HS-27A (cell line): ENCODE measurements at places on chromosomes 5 and 9.

GRCh38 chr9:134725605-134725940 is 84.0 kb downstream of the COL5A1 start:
- no peak for DNase-seq

GRCh38 chr5:40367255-40367654 is 312.5 kb upstream of the PTGER4 start:
- DNase-seq = no peak

- no peak for DNase-seq
Measured at GRCh38 chr5:28499766-28500290, 1461.4 kb upstream of the CDH9 start.

DNA sequence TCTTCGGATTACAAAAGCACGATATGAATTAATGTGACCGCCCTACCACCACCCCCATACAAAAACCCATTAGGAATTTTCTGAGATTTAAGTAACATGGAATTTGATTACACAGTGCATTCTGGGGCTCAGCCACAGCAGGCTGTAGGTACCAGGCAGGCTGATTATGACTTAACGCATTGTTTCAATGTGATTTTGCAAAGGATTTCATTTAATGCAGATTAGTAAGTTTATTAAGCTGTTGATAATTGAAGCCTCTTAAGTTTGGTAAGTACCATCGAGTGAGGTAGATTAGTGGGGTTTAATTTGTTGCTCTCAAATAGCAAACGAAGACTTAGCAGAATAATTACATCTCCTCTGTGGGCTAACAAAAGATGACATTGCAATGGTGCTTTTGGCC is 240.1 kb downstream of the TRPM3 start:
- DNase-seq = no peak

GRCh38 chr5:97085459-97086181 is 56.8 kb downstream of the LIX1 start:
- DNase-seq = no peak

DNA sequence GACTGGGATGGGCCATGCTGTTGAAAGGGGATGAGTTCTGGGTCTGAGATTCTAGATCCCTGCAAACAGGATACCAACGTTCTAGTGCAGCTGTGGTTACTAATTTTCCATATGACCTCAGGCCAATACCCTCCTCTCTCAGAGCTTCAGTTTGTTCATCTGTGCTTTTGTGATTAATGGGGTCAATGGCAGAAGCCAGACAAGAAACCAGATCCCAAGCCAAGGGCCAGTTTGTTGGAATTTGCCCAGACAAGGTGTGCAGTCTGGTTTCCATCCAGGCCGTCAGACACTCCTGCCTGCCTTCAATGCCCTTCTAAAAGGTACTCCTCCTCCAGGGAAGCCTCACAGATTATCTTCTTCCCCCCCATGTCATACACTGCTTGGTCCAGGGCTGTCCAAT is 11.4 kb downstream of the MYORG start:
- no peak for DNase-seq

- DNase-seq = no peak
Measured at GRCh38 chr5:120927950-120928530, 463.9 kb downstream of the PRR16 start.

DNA sequence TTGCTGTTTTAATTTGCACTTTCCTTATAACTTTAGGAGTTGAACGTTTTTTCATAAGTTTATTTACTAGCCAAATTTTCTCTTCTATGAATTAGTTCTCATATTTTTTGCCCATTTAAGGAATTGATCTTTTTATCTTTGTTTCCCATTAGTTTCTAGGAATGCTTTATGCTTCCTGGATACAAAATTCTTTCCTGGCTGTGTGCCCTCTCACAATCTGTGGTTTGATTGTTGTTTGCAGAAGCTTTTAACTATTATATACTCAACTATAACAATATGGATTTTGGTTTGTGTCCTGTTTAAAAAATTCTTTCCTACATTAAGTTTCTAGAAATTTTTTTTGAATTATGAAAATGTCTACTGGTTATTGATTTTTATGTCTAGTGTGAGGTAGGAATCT is 206.3 kb downstream of the CSNK1G3 start:
- DNase-seq = no peak

GRCh38 chr9:35229066-35229778 is 67.4 kb downstream of the UNC13B start:
- no peak for DNase-seq

GRCh38 chr5:107893642-107894041 is 222.9 kb upstream of the EFNA5 start:
- DNase-seq = no peak

- no peak for DNase-seq
Measured at GRCh38 chr5:128988476-128988875, 23.2 kb downstream of the SLC27A6 start.

- no peak for DNase-seq
Measured at GRCh38 chr5:32501071-32502002, 56.8 kb upstream of the ZFR start.

GRCh38 chr9:108345826-108346225 is 510.0 kb downstream of the ACTL7B start:
- DNase-seq = no peak

- DNase-seq = no peak
Measured at GRCh38 chr9:113199683-113200329, 21.3 kb downstream of the FKBP15 start.

GRCh38 chr5:8058616-8059190 is 189.8 kb downstream of the MTRR start:
- no peak for DNase-seq

DNA sequence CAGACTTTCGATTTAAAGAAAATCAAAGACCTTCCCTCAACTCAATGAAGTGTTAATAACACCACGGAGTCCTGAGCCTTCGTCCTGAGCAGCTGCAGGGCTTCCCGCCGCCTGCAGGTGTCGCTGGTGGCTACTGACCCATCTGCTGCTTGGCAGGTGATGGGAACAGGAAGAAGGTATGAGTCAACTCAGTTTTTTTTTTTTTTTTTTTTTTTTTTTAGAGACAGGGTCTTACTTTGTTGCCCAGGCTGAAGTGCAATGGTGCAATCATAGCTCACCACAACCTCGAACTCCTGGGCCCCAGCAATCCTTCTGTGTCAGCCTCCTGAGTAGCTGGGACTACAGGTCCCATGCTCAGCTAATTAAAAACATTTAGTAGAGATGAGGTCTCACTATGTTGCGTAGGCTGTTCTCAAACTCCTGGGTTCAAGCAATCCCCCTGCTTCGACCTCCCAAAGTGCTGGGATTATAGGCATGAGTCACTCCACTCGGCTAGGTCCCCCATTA is 185.7 kb upstream of the IL12B start:
- DNase-seq = no peak

GRCh38 chr5:142301540-142301939 is 23.3 kb downstream of the SPRY4 start:
- no peak for DNase-seq

DNA sequence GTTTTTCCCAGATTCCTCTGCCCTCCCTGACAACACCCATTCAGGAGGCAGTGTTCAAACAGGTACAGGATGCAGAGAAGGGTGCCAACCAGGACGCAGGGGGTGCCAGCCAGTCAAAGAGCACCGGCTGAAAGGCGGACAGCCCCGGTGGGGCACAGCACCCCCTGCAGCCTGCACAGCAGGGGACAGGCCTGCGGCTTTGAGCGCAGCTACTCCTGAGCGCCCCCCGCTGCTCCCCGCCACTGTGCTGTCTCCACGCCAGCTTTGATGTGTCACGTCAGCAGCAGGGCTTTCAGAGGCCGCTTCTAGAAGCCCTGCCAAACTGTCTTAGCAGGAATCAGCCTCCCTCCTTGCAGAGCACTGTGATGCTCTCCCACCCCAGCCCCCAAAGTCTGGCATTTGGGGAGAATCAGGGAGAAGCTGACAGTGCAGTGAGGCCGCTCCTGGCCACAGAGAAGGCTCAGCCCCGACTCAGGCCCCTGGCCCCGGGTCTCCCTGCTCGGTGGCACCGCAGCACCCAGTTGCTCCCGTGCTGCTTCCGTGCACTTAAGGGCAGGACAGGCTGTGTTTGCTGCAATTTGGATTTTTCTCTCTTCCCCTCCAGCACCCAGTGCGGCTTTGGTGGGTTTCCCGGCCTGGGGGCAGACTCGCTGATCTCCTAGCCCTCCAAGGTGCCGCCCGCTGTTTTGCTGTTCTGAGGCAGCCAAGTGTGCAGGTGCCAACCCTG is 20.3 kb downstream of the AK8 start:
- no peak for DNase-seq

- no peak for DNase-seq
Measured at GRCh38 chr5:138115254-138115653, 24.0 kb downstream of the NME5 start.

- DNase-seq = no peak
Measured at GRCh38 chr9:91847581-91848091, 102.4 kb downstream of the ROR2 start.

DNA sequence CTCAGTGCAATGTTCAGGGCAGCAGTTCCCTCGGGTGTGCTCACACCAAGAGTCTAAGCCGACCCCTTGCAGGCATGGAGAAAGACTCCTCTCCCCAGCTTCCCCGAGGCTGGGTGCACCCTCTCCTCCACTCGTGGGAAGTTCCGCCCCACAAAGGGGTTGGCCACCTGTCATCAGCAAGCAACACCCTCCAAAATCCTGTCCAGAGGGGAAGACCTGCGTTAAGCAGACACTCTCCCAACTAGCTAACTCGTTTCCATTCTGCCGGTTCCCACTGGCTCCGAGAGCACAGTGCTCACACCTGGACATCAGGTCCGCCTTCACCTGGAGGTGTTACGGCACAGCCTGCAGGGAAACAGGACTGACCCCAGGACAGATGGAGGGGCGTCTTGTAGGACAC is 117.9 kb upstream of the IRX4 start:
- DNase-seq = no peak

GRCh38 chr5:23721336-23721735 is 213.9 kb downstream of the PRDM9 start:
- no peak for DNase-seq

DNA sequence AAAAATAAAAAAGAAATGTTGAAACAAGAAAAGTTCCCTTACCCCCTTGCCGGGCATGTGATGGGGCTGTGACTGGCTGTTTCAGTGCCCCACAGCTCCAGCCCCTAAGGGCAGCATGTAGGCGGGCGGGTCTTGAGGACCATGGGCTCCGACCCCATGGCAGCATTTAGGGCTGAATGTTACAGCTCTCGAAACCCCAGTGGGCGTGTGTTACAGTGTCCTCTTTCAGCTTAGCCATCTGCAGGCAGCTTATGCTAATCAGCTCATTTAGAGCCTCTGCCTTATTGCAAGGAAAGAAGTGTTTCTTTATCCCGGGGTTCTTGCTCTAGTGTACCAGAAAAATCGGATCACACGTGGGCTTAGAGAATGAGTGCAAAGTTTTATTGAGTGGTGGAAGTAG is 497.4 kb upstream of the CYLC2 start:
- DNase-seq = no peak

- no peak for DNase-seq
Measured at GRCh38 chr9:110446171-110446570, 108.5 kb upstream of the TXNDC8 start.

DNA sequence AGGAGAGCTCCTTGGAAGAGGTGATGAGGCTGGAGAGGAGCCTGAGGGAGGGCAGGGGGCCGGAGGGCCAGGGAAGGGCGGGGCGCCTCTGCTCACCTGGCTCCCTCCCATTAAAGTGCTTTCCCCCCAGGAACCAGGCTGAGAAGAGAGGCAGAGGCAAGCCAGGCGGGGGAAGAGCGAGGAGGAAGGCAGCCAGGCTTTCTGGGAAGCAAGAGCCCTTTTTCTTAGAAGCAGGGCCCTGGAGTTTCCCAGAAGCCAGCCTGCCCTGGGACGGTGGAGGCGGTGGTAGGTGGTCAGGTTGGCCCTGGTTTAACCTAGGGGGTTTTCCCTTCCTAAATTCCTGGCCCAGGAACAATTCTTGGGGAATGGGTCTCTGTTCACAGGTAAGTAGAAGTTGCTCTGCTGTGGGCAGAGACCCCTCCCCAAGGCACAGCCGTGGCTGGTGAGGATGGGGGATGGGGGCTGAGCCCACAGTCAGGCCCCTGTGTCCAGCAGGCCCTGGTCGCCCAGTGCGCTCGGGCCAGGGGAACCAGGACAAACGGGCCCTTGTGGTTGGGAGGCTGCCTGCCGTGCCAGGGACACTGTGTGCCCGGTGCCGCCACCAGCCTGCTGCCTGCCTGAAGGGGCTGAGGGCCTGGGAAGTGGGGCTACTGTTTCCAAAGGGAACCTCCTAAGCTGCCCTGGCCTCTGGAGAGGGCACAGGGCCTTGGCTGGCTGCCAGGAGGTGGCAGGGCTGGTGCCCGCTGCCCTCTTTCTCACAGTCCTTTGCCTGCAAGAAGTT is 16.6 kb upstream of the RALGDS start:
- DNase-seq = no peak

DNA sequence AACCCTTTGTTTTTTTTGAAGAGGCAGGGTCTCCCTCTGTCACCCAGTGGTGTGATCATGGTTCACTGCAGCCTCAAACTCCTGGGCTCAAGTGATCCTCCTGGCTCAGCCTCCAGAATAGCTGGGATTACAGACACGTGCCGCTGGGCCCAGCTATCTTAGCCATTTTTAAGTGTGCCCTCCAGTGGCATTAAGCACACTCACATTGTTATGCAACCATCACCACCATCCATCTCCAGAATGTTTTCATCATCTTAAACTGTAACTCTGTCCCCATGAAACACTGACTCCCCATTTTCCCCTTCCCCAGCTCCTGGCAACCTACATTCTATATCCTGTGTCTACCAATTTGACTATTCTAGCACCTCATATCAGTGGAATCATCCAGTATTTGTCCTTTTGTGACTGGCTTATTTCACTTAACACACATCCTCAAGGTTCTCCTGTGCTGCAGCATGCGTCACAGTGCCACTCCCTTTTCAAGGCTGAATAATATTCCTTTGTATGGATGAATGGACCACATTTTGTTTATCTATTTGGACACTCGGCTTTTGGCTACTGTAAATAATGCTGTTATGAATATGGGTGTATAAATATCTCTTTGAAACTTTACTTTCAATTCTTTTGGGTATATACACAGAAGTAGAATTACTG is 12.5 kb upstream of the RAPGEF1 start:
- no peak for DNase-seq

DNA sequence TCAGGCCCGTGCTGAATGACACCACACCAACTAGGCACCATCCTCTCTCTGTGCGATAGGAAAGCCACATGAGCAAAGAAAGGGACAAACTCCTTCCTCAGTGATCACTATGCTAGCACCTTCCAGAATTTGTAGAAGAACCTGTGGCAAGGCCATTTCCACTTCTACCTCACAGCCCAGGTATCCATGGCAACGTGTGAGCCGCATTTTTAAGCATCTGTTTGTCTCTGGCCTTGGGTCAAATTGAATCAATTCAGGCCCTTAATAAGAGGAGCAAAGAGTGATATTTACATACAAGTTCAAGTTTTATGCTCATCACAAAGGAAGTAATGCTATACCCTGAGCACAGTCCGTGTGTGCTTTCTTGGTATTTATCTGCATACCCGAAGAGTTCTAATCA is 179.3 kb downstream of the SLC12A2 start:
- DNase-seq = no peak

- DNase-seq = no peak
Measured at GRCh38 chr5:1151316-1151715, 39.5 kb upstream of the SLC12A7 start.

- no peak for DNase-seq
Measured at GRCh38 chr9:109627042-109627441, 128.9 kb upstream of the PTPN3 start.

GRCh38 chr5:142316051-142316450 is 8.8 kb downstream of the SPRY4 start:
- no peak for DNase-seq
